NCI-H226 (cell line): ENCODE measurements at places on chromosomes 3 and 15.

- DNase-seq = no peak
These were observed 856 bp downstream of the ZBTB38 start for GRCh38 chr3:141368925-141369794.

GRCh38 chr3:127483005-127483641, 107.4 kb downstream of the TPRA1 start:
- DNase-seq = no peak

DNA sequence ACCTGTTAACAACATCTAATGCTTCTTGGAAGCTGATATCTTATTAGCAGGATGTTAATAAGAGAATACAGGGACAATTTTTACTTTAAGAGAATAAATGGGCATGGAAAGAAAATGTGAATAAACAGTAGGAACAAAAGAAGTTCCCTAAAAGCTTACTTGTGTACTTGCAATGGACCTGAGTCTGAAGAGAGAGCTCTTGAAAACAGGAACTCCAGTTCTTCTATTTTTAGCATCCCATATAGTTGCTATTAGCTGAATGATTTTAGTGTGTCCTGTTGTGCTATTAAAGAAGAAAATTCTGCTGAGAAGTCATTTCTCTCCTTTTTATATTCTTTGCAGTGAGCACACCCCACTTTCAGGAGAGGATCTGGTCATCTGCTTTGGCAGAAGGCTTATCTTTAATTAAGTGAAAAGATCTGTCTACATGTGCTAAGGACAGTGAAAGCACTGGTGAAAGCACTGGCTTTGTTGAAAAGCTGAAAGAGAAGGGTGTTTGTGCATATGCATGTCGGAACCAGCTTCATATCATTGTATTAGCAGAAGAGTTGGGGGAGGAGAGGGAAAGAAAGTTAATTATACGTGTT, 1.4 kb upstream of the ST3GAL6 start:
- DNase-seq = no peak

DNA sequence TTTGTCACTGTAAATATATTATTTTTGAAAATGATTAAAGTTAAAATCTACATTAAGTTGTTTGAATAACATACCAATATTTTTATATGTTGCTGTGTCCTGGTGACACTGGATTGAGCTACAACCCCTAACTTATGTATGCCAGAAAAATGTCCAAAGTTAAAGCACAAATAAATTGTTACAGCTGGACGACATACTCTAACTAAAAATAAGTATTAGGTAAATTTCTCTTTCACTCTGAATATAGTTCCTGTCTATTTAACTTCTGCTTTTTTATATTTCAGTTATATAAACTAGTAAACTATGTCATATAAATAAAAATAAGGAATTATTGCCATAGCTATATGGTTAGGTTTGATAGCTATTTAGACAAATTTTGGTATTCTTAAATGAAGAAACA, 118.5 kb upstream of the SAMMSON start:
- no peak for DNase-seq

DNA sequence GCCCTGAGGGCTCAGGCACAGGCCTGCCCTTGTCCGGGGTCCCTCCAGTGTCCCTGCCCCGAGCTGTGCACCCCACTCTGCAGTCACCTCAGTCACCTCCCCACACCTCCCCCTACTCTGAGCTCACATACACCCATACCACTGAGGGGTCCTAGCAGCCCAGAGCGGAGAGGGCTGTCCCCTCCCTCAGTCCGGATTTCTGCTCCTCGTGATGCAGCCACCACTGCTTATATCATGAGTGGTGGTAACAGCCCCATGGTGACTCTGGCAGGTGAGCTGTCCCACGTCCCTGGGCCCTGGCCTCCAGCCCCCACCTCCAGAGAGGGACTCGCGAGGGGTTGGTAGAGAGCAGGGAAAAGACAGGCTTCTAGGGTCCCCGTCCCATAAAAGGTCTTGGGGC, 8.0 kb downstream of the CSPG4 start:
- DNase-seq = no peak

- DNase-seq = no peak
These were observed 75.2 kb downstream of the CHRNA7 start for GRCh38 chr15:32105258-32106241.
